ENCODE measurements at places on chromosomes 4 and X. TPM values are rescaled to one million over a fixed set of nuclear protein-coding genes. Genes with fewer than 3 reads are reported as not detected.

Gene GIMD1
- total RNA-seq, result not detected

Gene WAS
- 160 TPM for total RNA-seq

Gene PNMA3
- total RNA-seq, result 2.6 TPM

Gene CSAG2
- not detected for total RNA-seq

Gene POLN
- total RNA-seq, result 4.0 TPM

Gene DMP1
- not detected for total RNA-seq

Gene ANAPC4
- 50.1 TPM for total RNA-seq

Gene GLRB
- total RNA-seq, result not detected

Gene TBC1D8B
- 0.32 TPM for total RNA-seq

Gene LRIT3
- 0.18 TPM for total RNA-seq

Gene DSPP
- total RNA-seq, result not detected

Gene MAOB
- 4.0 TPM for total RNA-seq

Gene RNF128
- not detected for total RNA-seq

Gene SMIM10L2A
- total RNA-seq, result 0.48 TPM

Gene FABP2
- total RNA-seq, result not detected

Gene CSAG3
- total RNA-seq, result not detected

Gene CLCN5
- 5.6 TPM for total RNA-seq

Gene NAT8L
- 2.0 TPM for total RNA-seq

Gene RTL9
- not detected for total RNA-seq

Gene GAGE1
- total RNA-seq, result not detected

Gene NDNF
- not detected for total RNA-seq

All from T-helper 2 cell treated with Interferon-gamma antibody and Interleukin-4, amounts not matched to agents 100 ng/mL and 5 ng/mL, for 36 hours (primary cell).